ENCODE measurements at places on chromosomes 11 and 22. TPM values are rescaled to one million over a fixed set of nuclear protein-coding genes. Genes with fewer than 3 reads are reported as not detected.
A peak's percentile ranks its signal among the peaks of the same experiment; 100 is the strongest.

DNA sequence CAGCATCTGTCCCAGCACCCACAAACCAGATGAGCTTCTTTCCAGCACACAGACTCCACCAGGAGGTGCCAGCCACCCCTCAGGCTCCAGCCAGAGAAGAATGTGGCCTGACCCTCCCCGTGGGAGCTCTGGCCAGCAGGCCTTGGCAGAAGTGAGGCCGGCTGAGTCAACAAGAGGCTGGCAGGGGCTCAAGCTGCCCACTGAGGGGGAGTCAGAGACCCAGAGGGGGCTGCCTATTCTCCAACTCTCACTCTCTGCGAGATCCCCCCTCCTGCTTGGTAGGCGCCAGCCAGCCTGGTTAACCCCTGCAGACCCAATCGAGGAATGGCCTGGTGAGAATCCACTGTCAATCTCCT lies 10.6 kb upstream of the CDC42EP1 start:
- no peaks in the 10 kb centered on the region for H3K36me3 ChIP-seq
- peaks cover 61% of the 10 kb centered on the region for H3K4me1 ChIP-seq
- peak; percentile 53 for DNase-seq
- H3K4me3 ChIP-seq: no peak overlapping the region
- no peak overlapping the region for H3K27ac ChIP-seq

Gene CEND1
- total RNA-seq: 11.1 TPM

Gene TMEM191B
- 0.41 TPM for total RNA-seq

GRCh38 chr11:45922425-45923082 lies at the start of gene LARGE2:
Gene LARGE2, plus strand, starts transcription at chr11:45922656. Its CDS starts 227 bp downstream, at chr11:45922883.
- peaks cover 38% of the 10 kb centered on the region for H3K27me3 ChIP-seq
- no peak within 1 kb of the TSS for H3K4me3 ChIP-seq
- H3K36me3 ChIP-seq: no peaks in the 10 kb centered on the region

- DNase-seq: no peak
- H3K27ac ChIP-seq: peak overlapping the region; percentile 60
- H3K36me3 ChIP-seq: peaks cover 44% of the 10 kb centered on the region
- no peak overlapping the region for H3K4me3 ChIP-seq
- H3K27me3 ChIP-seq: peaks cover 14% of the 10 kb centered on the region
Observed at GRCh38 chr11:75570559-75571139, 8.6 kb downstream of the SERPINH1 start.

Gene WNT7B
- 0.08 TPM for total RNA-seq

DNA sequence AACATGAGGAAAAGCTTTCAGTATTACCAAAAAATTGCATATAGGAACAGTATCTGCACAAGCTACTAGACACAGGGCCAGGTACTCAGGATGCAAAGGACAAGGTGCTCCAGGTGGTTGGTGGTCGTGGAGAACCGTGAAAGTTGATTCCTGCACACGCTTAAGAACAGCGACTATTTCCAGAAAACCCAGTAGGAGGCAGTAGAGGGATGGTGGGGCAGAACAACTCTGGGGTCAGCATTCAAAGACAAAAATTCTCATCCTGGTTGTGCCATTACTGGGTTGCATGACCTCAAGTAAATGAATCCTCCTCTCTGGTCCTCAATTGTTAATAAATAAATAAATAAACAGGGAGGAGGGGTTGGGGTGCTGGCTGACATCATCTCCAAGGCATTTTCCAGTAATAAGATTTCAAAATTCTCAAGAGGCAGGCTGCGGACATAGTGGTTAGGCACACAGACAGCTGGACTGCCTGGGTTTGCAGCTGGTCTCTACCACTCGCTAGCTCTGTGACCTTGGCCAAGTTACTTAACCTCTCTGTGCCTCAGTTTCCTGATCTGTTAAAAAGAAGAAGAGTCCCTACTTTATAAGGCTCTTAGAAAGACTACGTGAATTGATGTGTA lies 89.6 kb downstream of the ISX start:
- peaks cover 6% of the 10 kb centered on the region for H3K4me1 ChIP-seq
- no peaks in the 10 kb centered on the region for H3K36me3 ChIP-seq
- no peak overlapping the region for H3K27ac ChIP-seq
- no peak for DNase-seq

DNA sequence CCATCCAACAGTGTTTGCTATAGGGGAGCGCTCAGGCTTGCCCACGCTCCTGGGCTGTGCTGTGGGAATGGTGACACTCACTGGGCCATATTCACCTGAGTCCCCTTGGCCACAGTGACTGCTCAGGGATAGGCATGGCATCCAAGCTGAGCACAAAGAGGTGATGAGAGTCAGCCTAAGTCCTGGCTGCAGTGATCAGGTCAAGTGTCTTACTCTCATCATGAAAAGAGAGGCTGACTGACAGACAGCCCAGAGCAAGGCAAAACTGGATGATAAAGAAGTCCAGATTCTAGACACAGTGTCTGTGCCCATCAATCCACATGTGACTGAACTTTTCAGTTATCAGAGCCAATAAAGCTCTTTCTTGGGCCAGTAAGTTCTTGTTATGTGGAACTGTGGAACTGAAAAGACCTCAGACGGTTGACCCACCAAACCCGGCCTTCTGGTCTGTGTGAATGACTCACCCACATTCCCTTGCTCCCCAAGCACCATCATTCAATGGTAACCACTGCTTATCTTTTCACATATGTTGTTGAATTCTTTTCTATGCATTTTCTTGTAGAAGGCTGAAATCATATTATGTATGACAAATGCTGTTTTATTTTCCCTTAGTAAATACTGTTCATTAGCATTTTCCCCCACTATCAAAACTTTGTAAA lies 43.2 kb upstream of the YPEL1 start:
- peaks cover 14% of the 10 kb centered on the region for H3K36me3 ChIP-seq
- peaks cover 28% of the 10 kb centered on the region for H3K4me1 ChIP-seq
- H3K4me3 ChIP-seq: no peak overlapping the region
- peak overlapping the region; percentile 34 for H3K27ac ChIP-seq
- no peaks in the 10 kb centered on the region for H3K27me3 ChIP-seq

DNA sequence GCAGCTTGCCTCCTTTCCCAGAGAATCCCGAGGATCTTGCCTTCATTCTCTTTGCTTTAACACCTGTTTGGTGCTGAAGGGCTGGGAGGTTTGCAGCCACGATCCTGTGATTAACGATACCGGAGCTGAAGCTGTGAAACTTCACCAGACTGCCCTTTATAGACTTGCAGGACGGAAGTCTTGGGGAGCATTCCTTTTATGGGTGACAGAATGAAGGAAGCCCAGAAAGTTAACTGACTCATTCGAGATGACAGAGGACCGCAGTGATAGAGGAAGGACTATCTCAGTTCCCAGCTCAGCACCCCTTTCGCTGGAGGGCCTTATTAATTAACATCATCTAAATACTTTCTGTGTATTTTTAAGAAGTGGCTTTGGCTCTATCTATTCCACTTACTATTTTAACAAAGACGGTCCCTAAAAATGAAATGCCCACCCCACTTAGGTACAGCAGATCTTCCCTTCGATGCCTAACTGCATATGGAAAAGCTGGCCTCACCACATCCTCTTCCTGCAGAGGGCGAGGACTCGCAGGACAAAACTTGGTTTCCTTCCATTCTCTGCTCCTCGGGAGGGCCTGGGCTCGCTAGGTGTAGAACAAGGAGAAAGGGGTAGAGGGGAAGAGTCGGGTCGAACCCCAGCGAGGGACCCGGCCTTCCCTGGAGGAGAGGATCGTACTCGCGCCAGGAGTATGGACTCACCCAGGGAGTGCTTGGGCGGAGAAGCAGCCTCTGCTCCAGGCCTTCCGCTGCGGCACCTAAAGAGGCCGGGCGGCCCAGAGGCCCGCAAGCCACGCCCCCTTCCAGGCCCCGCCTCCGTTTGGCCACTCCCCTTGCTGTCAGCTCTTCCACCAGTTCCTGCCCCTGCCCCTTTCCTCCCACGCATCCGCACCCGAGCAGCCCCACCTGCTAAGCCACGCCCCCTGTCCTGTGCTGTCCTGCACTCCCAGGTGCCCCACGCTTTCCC lies 30.7 kb upstream of the USP47 start:
- no peak overlapping the region for H3K4me3 ChIP-seq
- H3K27ac ChIP-seq: no peak overlapping the region
- no peak for DNase-seq
- 0 out of 2 replicates have a peak, but pooled peaks cover 4% of the 10 kb centered on the region for H3K36me3 ChIP-seq
- peaks cover 49% of the 10 kb centered on the region for H3K4me1 ChIP-seq
- no peaks in the 10 kb centered on the region for H3K27me3 ChIP-seq

Gene PDGFD
- total RNA-seq: 0.26 TPM

GRCh38 chr11:62088331-62088933 lies 35.4 kb upstream of the INCENP start:
- no peak overlapping the region for H3K27ac ChIP-seq
- H3K4me3 ChIP-seq: no peak overlapping the region
- no peaks in the 10 kb centered on the region for H3K27me3 ChIP-seq

Gene OR52E8
- not detected for total RNA-seq

DNA sequence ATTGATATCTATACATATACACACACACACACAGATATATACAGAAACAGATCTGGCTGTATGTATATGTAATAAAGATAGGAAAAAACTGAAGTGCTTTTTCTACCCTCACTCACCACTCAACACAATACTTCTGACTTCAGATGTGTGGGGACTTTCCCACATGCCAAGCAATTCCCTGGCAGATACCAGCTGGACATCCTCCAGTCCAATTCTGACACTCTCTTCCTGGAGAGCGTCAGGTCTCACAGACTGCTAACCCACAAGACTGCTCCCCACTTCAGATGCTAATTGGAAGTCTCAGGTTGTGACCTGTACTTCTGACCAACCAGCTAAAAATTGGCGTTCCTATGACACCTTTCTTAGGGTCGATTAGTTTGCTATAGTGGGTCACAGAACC lies 140.6 kb downstream of the ATG16L2 start:
- no peak overlapping the region for H3K27ac ChIP-seq
- H3K4me3 ChIP-seq: no peak overlapping the region
- H3K4me1 ChIP-seq: peaks cover 11% of the 10 kb centered on the region
- peaks cover 22% of the 10 kb centered on the region for H3K36me3 ChIP-seq
- no peak for DNase-seq

DNA sequence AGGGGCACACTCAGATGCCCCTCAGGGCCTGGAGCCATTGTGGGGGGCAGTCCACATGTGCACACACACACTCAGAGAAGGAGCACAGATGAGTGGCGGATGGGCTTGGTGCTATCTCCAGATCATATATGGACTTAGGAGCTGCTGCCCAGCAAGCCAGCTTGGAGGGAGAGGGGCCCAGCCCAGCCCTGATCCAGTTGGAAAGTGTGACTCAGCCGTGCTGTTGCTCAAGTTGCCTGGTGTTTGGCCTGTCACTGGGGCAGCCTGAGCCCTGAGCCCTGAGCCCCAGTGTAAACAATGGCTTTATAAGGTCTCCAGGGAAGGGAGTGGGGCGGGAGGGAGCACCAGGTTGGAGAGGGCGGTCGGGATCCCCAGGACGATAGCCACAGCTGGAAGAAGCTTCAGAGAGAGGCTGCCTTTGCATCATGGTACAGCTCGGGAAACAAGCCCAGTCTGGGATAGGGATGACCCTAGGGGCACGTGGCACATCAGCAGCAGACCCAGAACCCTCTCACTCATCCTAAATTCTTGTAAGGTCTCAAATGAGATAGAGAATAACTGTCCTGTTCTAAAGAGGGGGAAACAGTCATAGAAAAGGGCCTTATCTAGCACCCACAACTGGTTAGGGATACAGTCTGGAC lies 4.8 kb downstream of the SELENOM start:
- peak; percentile 97 for DNase-seq
- peaks cover 15% of the 10 kb centered on the region for H3K36me3 ChIP-seq
- H3K27ac ChIP-seq: peak overlapping the region; percentile 95
- H3K4me1 ChIP-seq: peaks cover 52% of the 10 kb centered on the region
- H3K4me3 ChIP-seq: peak overlapping the region; percentile 31
- peaks cover 35% of the 10 kb centered on the region for H3K27me3 ChIP-seq

Gene DDI1
- not detected for total RNA-seq

Gene CCDC81
- 3.4 TPM for total RNA-seq

Gene MFNG
- total RNA-seq: not detected

DNA sequence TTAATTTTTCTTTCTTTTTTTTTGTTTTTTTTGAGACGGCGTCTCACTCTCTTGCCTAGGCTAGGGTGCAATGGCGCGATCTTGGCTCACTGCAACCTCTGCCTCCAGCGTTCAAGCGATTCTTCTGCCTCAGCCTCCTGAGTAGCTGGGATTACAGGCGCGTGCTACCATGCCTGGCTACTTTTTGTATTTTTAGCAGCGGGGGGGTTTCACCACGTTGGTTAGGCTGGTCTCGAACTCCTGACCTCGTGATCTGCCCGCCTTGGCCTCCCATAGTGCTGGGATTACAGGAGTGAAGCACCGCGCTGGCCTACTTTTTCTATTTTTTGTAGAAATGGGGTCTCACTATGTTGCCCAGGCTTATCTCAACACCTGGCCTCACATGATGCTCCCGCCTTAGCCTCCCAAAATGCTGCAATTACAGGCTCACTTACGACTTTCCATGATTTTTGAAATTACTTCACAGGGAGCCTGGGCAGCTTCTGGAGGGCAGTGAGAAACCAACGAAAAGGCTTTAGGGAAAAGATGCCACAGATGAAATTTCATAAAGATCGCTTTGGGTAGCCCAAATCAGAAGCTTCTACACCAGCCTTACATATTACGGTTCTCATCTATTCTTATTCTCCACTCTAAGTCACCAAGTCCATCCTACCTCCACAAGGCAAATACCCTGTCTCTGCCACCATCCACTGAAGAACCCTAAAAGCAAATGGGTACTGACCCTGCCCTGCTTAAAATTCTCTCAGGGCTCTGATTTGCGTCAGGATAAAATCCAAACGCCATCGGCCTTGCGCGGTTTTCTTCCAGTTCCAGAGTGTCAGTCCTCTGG lies 866 bp upstream of the RRM1 start:
- no peak for DNase-seq
- no peaks in the 10 kb centered on the region for H3K27me3 ChIP-seq
- peak overlapping the region; percentile 96 for H3K27ac ChIP-seq
- H3K4me1 ChIP-seq: peaks cover 32% of the 10 kb centered on the region

DNA sequence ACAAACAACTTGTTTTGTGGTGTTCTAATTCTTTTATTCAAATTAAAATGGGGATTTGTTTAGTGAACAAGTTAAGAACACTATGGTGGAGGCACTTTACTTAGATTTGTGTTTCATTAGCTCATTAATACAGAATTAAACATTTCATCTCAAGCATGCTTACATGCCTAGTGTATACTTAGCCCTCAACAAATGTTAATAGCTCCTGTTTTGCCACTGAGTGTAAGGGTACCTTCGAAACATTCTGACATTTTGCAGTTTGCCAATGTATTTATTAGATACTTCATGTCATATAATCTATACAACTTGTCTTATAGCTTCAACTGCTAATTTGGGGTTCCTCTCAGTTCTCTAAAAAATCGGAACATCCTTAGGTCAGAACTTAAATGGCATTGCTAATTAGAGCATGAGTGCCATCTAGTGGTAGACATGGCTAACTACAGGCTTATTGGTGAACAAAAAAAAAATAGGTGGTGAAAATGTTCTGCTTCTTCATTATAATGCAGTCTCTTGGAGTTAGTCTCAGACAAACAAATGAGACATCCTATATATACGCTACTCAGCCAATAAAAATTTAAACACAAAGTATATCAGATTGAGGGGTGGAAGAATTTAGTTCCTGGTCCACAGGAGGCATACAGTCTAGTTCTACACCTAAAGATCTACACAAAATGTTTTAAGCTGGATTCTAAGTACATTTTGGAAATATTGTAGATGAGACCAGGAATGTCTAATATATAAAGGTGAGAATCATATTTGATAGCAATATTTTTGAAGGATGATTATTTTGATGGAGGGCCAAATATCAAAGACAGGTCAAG lies 4.9 kb upstream of the CNTN5 start:
- no peak overlapping the region for H3K4me3 ChIP-seq
- no peaks in the 10 kb centered on the region for H3K36me3 ChIP-seq
- H3K4me1 ChIP-seq: peaks cover 16% of the 10 kb centered on the region
- no peak overlapping the region for H3K27ac ChIP-seq
- DNase-seq: peak; percentile 25
- peaks cover 7% of the 10 kb centered on the region for H3K27me3 ChIP-seq

- no peaks in the 10 kb centered on the region for H3K4me1 ChIP-seq
- H3K27me3 ChIP-seq: peaks cover 30% of the 10 kb centered on the region
- no peak for DNase-seq
- no peak overlapping the region for H3K27ac ChIP-seq
Observed at GRCh38 chr22:44951510-44951816, 58.3 kb downstream of the PHF21B start.

Gene ASRGL1
- 0.36 TPM for total RNA-seq

All from HFFc6 (cell line).